ENCODE measurements at places on chromosomes 7 and 10.

GRCh38 chr7:30776971-30777370 is 5.8 kb downstream of the MINDY4 start:
- no peak for DNase-seq

GRCh38 chr7:135924302-135924701 is 52.9 kb downstream of the MTPN start:
- no peak for DNase-seq

DNA sequence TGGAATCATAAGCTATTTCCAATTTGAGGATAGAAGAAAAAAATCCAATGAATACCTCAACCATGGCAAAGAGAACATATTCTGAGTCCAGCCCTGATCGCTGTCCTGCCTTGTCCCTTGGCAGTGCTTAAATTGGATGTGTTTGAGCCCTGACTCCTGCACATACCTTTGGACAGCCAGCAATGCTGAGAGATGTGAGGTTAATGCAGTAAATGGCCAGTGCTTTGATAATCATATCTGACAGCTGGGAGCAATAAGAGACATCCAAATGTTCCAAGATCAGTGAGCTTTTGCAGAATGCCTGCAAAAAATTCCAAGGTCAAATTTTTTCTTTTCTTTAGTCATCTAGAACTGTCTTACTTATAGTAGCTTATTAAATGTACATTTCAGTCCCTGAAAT is 80.1 kb upstream of the LRRC17 start:
- DNase-seq: no peak

DNA sequence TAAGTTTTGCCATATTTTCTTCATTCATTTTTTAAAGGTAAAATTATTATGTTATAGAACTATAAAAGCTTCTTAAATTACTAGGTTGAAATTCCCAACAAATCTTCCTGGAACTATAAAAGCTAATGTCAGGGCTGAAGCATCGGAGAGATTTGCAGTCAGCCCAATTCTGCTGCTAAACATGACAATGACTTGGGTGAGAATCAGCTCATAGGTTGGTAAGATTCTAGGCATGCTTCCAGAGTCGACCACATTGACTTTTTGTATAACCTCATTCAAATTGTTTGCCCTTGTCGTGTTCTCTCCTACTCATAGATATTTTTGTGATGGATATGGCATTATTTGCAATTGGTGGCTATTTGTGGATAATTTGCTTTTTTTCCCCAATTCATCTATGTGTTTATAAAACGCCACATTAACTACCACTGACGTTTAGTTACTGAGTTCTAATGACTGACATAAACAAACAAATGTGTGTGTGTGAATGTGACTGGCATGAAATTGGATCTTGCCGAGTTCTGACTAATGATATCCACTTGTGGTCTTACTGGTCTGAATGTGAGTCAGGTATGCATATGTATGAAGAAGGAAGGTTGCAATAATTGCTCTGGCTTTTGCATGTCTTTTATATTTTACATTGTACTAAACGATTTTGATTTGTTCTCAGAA is 579.8 kb downstream of the PARD3 start:
- no peak for DNase-seq

- DNase-seq: no peak
These were observed 170.1 kb downstream of the PKD1L1 start for GRCh38 chr7:47778153-47778661.

GRCh38 chr7:27199849-27200760 is at the start of gene HOXA13:
TSS of gene HOXA13 (minus strand) at chr7:27200091. CDS start at chr7:27200077, 14 bp downstream.
- no peak for DNase-seq

DNA sequence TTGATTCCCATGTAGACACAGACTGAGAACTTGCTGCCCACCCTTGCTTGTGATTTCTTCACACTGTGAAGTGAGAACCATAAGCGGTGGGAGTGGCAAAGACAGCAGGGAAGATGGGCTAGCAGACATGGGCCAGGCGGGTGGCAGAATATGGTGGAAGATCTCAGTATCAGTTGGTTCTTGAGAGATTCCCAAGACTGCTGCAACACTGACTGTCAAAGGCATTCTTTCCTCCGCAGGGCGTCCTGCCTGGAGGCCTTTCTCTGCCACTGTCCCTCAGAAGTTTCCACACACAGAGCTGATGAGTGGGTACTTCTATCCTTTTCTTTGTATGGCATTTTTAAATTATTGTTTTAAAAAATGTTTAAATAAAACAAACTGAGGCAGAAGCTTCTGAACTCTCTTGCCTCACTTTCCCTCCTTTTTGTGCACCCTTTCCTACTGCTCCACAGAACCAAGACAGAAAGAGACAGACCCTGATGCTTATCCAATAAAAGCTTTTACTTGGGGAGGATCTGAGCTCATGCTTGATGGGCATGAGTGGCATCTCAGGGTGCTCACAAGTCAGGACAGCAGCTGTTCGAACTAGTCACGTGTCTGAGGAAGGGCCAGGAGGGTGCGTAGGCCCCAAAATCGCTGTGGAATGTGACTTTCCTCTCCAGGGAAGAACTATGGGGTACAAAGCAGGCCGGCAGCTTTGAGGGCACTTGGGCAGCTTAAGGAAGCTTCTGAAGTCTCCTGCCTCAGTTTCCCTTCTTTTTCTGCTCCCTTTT is 104.7 kb upstream of the PCGF5 start:
- no peak for DNase-seq

- DNase-seq: no peak
These were observed 57.2 kb downstream of the SUGCT start for GRCh38 chr7:40192036-40192435.

- no peak for DNase-seq
These were observed 319.0 kb upstream of the FZD1 start for GRCh38 chr7:90945104-90945787.

- DNase-seq: no peak
These were observed 29.0 kb upstream of the MPP7 start for GRCh38 chr10:28331841-28332240.

DNA sequence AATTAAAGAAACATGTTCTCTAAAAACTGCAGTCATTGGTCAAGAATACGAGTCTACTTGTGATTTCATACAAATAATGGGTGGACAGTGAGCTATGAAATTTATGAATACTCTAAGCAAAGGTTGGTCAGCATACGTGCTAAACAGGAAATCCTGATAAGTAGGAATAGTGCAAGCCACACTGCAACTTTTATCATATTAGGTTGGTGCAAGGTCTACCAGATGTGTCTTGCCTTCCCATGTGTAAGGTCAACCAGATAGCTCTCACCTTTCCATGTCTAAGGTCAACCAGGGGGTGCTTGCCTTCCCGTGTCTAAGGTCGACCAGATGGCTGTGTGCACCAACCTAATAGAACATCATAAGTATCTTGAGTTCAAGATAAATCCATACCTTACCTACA is 2.0 kb upstream of the ITGB1 start:
- no peak for DNase-seq

DNA sequence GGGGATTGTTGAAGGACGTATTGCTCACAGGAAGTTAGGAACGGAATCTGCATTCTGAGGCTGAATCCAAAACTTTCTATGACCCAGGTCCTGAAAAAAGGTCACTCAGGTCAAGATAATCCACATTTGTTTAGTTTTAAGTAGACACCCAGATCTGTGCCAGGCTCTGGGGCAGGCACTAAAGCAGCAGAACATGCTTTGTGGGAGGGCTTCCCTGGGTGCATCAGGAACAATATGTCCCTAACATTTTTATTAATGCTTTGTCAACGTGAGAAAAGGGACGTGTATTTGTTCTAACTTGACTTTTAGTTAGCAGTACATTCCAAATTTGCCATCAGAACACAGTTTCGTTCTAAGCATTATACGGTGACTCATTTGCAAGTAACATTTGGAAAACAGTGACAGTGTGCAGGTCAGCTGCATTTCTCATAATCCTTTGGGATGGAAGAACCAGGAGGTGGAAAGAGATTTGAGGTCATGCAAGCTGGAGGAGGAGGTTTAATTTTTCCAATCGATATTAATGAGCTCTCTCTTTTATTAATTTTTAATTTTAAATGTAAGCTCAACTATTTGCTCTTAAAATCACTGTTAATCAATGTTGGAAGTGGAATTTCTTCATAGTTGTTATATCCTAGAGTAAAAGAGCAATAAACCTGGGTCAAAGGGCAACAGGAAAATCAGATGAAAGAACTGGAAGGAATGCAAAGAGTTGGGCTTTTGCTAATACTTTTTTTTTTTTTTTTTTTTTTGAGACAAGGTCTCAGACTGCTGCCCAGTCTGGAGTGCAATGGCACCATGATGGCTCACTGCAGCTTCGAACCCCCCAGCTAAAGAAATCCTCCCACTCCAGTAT is 35.0 kb downstream of the TAS2R41 start:
- no peak for DNase-seq

GRCh38 chr7:110609336-110609735 is 481.6 kb upstream of the LRRN3 start:
- no peak for DNase-seq

Measured in psoas muscle (tissue), 8 donors.